ENCODE measurements at places on chromosomes 6 and 20. TPM values are rescaled to one million over a fixed set of nuclear protein-coding genes. Genes with fewer than 3 reads are reported as not detected.

DNA sequence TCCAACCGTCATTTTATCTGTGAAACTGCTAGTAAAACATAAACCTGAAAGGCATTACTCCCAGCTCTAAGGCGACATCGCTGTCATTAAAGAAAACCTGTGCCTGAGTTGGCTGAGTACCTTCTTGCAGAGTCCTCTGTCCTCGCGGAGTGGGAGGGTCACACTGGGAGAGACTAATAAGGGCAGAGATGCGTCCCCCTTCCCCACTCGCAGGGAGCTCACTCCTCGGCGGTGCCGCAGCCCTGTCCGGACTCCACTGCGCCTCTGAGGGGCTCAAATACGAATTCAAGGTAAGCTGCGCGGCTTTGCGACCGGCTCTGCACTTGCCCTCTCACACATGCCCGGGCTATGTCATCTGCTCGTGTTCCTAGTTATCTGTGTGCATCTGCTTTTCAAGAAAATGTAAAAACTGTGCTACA lies at the start of gene COL19A1:
TSS of gene COL19A1 (plus strand) at position 206 of the 419 bp plus-strand sequence. CDS start 13,012 bp downstream, outside the sequence.
- peak; percentile 64 for ATAC-seq

DNA sequence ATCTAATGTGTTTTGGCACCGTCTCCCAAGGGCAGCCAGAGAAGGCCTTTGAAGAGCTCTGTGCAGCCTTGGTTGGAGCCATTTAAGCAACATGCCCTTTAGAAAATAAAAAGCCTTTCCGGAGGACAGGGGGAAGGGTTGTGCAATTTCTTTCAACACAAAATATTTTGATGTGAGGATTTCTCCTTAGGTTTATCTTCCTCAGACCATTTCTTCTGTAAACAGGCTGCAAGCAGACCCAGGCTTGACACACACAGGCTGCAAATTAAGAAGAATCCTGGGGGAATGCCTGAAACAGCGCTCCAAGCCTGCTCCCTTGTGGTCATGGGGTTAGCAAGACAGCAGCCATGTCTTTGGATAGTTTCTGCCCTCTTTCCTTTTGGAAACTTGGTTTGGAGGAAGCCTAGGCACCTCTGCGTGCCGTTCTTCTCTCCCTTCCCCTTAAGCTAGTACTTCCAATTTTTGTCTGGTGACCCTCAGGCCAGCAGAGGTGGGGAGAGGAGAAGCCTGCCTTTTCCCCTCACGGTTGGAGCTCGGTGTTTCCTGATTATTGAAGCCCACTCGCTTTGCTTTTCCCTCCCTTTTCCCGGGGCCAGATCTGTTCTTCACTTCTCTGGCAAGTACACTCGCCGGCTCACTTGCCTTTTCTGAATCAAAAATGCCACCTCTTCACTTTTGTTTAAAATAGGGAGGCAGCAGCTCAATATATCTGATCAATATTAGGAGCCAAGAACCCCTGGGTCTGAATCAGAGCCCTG lies 39.6 kb upstream of the NOX3 start:
- ATAC-seq, result peak; percentile 11

Gene APCDD1L
- total RNA-seq, result 0.11 TPM

- ATAC-seq, result peak; percentile 18
Observed at GRCh38 chr20:4050203-4050980, 35.0 kb upstream of the RNF24 start.

GRCh38 chr20:54140067-54140466 lies 33.7 kb downstream of the CYP24A1 start:
- no peak for ATAC-seq

GRCh38 chr6:43628393-43629103 lies 516 bp downstream of the GTPBP2 start:
- ATAC-seq, result peak; percentile 1

Gene TSBP1
- total RNA-seq, result not detected

GRCh38 chr20:57166568-57167291 lies 99.7 kb downstream of the BMP7 start:
- no peak for ATAC-seq

DNA sequence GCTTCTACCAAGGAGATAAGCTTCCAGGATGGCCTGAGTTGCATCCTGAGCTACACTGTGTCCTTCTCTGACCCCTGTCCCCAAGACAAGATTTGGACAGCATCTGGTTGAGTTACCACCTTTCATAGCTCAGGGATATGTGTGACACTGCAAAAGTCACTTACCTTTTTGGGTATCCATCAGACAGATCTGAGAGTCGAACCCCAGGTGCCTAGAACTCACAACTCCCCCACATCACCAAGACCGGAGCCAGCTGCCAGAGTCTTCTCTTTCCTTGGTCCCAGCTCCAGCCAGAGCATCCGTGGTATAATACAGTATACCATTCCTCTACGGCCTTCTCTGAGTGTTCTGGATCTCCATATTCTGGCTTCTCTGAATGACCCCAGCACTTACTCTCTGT lies 133.0 kb downstream of the CD83 start:
- no peak for ATAC-seq

Gene KCNB1
- total RNA-seq, result 2.3 TPM

DNA sequence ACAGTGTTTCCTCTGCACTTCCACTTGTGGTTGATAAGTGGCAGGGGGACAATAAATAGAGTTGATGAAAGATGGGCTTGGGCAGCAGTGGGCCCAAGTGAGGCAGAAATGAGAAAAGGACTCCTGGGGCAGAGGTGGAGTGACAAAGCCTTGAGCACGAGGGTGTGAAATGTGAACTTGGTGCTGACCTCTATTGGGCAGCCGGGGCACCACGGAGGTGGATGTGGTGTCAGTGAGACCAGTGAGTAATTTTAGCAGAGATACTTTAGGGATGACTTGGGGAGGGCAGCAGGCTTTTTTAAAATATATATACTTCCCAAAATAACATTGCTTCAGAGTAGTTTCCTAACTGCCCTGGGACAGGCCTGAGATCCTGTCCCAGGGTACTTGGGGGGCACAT lies 30.6 kb upstream of the MYLK2 start:
- ATAC-seq, result no peak

Gene SNX14
- total RNA-seq, result 86.7 TPM

- peak; percentile 30 for ATAC-seq
Observed at GRCh38 chr6:15473741-15474161, 189.1 kb downstream of the DTNBP1 start.

Gene FKBP1C
- total RNA-seq, result 0.32 TPM

- no peak for ATAC-seq
Observed at GRCh38 chr20:44911264-44911921, 1.5 kb downstream of the PABPC1L start.

Gene TSPYL1
- 96.7 TPM for total RNA-seq

DNA sequence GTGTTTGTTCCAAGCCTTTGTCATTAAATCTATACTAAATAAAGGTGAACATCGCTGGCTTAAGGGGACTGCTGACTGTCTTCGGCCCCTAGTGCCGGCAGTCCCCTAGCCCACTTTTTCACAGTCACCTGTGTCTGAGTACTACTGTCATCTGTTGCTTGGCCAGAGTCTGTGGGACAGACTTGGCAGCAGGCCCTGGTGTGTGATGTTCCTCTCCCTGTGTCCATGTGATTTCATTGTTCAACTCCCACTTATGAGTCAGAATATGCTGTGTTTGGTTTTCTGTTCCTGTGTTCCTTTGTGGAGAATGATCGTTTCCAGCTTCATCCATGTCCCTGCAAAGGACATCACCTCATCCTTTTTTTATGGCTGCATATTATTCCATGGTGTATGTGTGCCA lies 133.4 kb downstream of the HAO1 start:
- ATAC-seq, result no peak

GRCh38 chr6:157758516-157759023 lies 64.5 kb upstream of the SNX9 start:
- ATAC-seq, result no peak

Gene WFDC5
- total RNA-seq, result not detected

Data from motor neuron (in vitro differentiated cells).